Cardiac atrium fibroblast (primary cell): ENCODE measurements at places on chromosomes 2 and 18. TPM values are rescaled to one million over a fixed set of nuclear protein-coding genes. Genes with fewer than 3 reads are reported as not detected.

Gene CCDC178
- not detected in 2 replicates for total RNA-seq

Gene GAD1
- not detected in 2 replicates for total RNA-seq

Gene UGT1A6
- not detected in 2 replicates for total RNA-seq

Gene UGT1A7
- not detected in 2 replicates for total RNA-seq

Gene C2orf78
- not detected in 2 replicates for total RNA-seq

Gene DPP10
- under 0.01 TPM in 1 of 2 replicates, not detected in the other for total RNA-seq

Gene ALK
- not detected in 2 replicates for total RNA-seq

Gene CAVIN2
- total RNA-seq = 57.2 and 84.5 TPM in 2 replicates

Gene ID2
- total RNA-seq = 211 and 327 TPM in 2 replicates

Gene GPD2
- total RNA-seq = 20.4 and 54.7 TPM in 2 replicates

Gene THADA
- 12.3 and 15.4 TPM in 2 replicates for total RNA-seq

Gene THUMPD2
- 4.5 and 9.9 TPM in 2 replicates for total RNA-seq

Gene SIX3
- total RNA-seq = not detected in 2 replicates
